ENCODE measurements at places on chromosomes 4 and X.

GRCh38 chr4:11456401-11456800 lies 27.7 kb upstream of the HS3ST1 start:
- DNase-seq, result no peak

- DNase-seq, result no peak
Observed at GRCh38 chr4:4712800-4713528, 146.5 kb upstream of the MSX1 start.

GRCh38 chrX:132858018-132858417 lies 100.4 kb downstream of the HS6ST2 start:
- DNase-seq, result no peak

- no peak for DNase-seq
Observed at GRCh38 chrX:41096339-41096955, 11.2 kb downstream of the USP9X start.

- no peak for DNase-seq
Observed at GRCh38 chrX:110698696-110699095, 96.9 kb downstream of the CHRDL1 start.

DNA sequence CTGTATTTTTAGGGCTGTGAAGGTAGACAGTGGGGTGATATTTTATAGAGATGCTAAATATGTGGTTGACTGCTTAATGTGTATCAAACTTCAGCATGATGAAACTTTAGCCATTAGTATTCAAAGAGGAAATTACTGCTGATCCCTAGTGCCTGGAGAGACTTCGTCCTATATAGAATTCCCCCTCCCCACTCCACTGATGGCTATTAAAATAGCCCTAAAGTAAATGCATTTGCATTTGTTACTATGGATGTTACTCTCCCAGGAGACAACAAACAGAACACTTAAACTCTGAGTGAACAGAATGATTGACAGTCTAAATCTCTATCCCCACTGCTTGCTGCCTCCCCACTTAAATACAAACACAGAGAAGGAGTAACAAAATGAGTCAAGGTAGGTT lies 39.1 kb downstream of the ADGRL3 start:
- no peak for DNase-seq

DNA sequence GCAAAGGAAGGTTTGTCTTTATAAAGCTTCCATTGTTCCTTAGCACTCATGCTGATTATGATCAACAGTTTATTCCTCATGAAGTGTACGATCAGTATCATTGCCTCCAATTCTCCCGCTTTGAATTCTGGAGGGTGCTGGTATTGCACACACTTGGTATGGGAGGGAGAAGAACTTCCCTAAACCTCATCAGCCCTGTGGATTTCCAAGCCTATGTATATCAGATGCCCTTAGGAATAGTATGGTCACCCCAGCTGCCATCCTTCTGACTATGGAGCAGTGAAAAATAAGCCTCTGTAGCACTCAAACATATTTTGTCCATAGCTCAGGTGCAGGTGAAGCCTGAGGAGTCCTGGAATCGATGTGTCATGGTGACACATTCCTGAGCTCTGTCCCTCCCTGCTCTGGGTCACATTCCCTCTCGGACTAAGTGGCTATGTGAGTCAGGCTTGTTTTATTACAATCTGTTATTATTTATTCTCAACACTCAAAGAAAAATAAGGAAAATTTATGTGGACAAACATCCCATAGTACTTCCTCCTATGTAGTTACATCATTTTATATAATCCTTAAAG lies 2.0 kb upstream of the ZDHHC9 start:
- no peak for DNase-seq

DNA sequence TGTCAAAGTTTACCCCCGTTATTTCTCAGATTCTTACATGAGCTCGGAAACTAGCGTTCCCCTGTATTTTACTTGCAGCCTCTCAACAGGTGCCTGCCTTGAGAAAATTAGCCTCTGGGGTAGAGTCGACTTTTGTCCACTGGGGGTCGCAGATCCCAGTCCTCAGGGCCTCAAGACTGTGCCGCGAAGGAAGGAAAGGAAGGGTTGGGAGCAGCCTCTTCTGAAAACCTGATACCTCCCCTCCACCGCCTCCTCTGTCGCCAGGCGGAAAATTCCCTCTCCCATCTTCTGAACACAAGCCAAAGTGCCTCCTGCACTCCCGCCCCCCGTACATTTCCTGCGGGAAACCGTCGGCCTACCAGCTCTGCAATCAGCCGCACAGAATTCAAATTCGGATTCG lies 44.4 kb upstream of the TMSB15B start:
- no peak for DNase-seq

DNA sequence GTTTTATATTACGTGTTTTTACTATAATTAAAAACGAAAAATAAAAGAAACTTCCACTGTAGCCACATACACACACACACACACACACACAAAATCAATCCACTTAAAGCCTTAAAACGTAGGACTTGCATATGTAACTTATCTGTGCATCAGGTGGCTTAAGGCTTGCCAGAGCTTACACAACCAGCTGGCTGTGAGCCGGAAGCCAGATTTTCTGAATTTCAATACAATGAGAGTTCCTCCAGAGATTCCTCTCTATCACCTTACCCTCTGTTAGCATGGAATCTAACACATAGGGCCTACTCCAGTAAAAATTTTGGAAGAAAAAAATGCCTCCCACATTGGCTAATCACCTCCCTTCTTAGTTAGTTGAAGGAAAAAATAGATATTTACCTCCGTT lies 27.9 kb upstream of the SLITRK4 start:
- DNase-seq, result no peak

- no peak for DNase-seq
Observed at GRCh38 chrX:48826135-48826875, at the start of gene ERAS. Gene ERAS (plus strand): TSS chrX:48826513. CDS start chrX:48829124, 2,611 bp downstream.

- no peak for DNase-seq
Observed at GRCh38 chrX:101191217-101191750, 28.3 kb upstream of the DRP2 start.

DNA sequence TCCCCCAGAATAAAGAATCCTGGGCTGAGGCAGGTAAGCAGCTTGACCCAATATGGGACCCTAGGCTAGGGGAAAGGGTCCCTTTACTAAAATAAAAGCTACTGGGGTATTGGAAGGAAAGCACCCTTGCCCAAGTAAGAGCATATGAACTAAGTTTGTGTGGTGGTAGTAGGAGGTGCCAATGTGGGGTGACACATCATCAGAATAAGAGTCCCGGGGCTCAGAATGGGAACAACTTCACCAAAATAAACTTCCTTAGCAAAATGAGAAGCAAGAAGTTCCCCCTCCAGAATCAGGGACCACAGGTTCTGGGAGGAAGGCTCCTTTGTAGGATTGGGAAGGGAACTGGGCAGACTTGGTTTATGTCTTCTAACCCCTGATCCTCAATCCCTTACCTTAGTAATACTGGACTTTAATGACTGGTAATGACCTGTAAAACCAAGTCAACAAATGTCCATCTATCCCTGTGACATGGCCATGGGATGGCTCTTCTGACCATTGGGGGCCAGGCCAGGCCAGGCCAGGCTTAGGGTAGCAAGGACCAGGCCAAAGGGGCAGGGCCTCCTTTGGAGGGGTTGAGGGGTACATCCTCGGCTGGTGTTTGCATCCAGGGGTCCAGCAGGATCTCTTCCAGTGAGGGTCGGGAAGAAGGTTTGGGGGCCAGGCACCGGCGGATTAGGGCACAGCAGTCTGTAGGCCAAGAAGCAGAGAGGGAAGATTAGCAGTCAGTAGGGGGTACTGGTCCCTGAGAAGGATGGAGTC lies 2.3 kb upstream of the SLC35A2 start:
- DNase-seq, result no peak

DNA sequence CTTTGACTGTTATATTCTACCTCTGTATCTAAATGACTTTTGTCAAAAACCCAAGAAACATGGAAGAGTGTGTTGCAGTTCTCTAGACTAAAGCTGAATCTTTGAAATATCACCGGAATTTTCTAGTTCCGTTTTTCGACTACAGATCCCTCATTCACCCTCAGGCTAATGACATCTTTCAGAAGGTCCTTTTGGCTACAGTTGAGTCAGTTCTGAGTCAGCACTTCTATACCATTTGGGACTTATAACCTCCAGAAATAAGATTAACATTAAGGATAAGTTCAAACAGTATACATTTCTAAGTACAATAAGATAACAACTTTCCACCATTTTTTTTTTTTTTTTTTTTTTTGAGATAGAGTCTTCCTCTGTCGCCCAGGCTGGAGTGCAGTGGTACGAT lies 331.0 kb upstream of the CPXCR1 start:
- no peak for DNase-seq

DNA sequence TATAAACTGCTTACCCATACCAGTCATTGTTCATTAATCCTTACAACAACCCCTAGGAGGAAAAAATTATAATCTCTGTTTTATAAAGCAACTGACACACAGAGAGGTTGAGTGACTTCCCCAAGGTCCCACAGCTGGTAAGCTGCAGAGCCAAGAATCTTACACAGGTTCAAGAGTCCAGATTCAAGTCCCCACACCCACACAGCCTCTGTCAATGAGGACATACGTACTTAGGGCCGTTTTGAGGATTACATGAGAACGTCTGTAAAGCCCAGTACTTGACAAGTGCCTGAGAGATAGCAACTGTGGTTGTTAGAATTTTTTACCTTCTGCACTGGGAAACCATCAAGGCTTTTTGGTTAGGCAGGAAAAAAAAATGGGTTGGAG lies 556 bp upstream of the SLC25A43 start:
- DNase-seq, result no peak
